Left lobe of liver (tissue), 2 donors: ENCODE measurements at places on chromosomes 2 and 18.
A peak's percentile ranks its signal among the peaks of the same experiment; 100 is the strongest.

DNA sequence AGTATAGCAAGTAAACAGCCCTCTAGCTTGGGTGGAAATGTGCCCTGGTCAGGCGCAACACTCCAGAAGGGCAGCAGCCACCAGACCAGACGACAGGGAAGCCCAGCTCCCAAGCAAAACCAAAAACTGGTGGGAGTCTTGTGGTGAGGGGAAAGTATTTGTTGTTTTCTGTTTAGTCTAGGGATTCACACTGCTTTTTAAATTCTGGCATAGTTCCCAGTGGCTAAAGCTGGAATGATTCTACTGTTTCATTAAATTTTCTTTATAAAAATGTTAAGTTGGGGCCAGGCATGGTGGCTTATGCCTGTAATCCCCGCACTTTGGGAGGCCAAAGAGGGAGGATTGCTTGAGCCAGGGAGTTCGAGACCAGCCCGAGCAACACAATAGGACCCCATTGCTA, 38.5 kb downstream of the MERTK start:
- DNase-seq, result no peak

- no peak for DNase-seq
Observed at GRCh38 chr2:85736456-85737355, 17.1 kb upstream of the ATOH8 start.

DNA sequence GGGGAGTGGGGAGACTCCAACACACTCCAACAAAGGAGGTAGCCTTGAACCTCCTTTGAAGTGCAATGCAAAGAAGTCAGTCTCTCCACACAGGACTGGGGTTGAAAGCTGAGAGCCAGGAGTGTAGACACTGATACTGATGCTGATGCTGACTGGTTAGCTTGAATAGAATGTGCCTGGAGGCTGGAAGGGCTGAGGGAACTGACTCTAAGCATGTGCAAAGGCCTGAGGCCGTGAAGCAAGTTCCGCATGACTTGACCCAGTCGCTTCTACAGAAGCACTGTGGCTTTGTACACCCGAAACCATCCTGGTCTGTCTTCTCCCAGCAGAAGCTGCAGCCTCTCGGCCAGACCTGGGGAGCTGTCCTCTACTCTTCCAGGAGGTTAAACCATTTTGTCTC, 10.4 kb downstream of the FOXI3 start:
- no peak for DNase-seq

DNA sequence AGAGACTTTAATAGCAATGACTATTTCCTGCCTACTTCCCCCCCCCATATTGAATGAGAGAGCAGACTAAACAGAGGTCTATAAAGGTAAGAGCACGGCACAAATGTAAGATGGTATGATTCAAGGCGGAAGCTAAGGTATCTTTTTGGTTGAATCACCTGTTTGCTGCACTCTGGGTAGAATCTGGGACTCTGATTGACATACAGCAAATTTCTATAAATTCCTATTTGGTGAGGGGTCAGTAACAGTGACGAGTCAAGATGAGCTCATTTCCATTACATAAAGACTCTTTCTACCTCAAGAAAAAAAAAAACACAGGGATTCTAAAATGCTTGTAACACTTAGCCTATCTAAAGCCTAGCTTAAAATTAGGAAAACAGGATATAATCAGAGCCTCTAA, 297.3 kb downstream of the TNS1 start:
- no peak for DNase-seq

GRCh38 chr18:25518716-25519053, 166.7 kb upstream of the ZNF521 start:
- no peak for DNase-seq

GRCh38 chr2:24539258-24539657, 48.2 kb downstream of the NCOA1 start:
- DNase-seq, result no peak

- peak; percentile 70 for DNase-seq
Observed at GRCh38 chr2:62467475-62468321, 38.3 kb downstream of the TMEM17 start.

DNA sequence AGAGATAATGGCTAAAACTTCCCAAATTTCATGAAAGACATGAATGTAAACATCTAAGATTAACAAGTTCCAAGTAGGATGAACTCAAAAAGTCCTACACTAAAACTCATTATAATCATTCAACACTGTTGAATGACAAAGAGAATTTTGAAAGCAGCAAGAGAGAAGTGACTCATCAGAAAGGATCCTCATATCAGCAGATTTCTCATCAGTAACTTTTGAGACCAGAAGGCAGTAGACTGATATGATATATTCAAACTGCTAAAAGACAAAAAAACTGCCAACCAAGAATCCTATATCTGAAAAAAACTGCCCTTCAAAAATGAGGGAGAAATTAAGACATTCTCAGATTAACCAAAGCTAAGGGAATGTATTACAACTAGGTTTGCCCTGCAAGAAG, 130.6 kb upstream of the OTX1 start:
- no peak for DNase-seq

- DNase-seq, result no peak
Observed at GRCh38 chr2:224887141-224887540, 155.1 kb downstream of the DOCK10 start.

DNA sequence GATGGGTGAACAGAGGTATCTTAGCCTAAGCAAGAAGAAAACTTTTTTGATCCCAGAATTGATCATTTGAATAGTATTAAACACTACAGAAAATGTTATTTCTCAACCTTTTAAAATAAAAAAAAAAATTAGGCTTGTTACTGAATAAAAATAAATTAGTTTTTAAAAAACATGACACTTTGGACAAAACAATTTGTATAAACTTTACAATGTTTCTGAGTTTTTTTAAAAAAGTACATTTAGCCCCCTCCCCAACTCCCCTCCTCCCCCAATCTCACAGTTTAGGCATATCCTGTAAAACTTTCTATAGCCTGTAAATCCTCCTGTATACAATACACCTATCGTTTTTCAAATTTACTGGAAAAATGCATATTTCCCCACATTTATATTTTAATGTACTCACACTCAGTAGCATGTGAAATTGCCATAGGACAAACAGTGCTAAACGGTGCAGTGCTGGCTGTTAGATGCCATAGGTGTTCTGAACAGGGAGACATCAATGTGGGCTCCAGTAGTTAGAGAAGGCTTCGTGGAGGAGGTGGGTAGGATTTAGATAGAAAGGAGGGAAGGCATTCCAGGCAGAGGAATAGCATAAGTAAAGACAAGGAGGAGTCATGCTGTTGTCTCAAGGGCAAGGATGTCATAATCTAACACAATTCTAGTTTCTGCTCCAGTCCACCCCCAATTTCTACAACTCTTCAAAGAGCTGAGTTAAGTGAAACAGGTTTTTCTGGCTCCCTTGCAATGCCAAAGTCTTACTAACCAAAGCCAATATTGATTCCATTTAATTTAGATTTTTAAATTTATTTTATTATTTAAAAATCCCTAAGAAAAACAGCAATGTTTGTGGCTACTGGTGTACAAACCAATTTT, 50.9 kb downstream of the SP3 start:
- DNase-seq, result no peak

GRCh38 chr2:101188683-101189405, 37.7 kb upstream of the TBC1D8 start:
- DNase-seq, result no peak

DNA sequence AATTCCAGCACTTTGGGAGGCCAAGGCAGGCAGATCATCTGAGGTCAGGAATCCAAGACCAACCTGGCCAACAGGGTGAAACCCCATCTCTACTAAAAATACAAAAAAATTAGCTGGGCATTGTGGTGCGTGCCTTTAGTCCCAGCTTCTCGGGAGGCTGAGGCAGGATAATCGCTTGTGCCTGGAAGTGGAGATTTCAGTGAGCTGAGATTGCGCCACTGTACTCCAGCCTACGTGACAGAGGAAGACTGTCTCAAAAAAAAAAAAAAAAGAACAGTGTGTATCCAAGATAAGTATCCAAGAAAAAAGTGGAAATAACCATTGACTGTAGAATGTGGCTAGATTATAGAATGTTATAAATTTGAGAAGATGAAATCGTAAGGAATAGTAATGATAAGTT, 142.1 kb downstream of the FAM124B start:
- no peak for DNase-seq

GRCh38 chr2:48617618-48618017, at the start of gene GTF2A1L:
Gene GTF2A1L (plus strand): TSS chr2:48617856. CDS start chr2:48617875, 19 bp downstream.
- DNase-seq, result no peak

DNA sequence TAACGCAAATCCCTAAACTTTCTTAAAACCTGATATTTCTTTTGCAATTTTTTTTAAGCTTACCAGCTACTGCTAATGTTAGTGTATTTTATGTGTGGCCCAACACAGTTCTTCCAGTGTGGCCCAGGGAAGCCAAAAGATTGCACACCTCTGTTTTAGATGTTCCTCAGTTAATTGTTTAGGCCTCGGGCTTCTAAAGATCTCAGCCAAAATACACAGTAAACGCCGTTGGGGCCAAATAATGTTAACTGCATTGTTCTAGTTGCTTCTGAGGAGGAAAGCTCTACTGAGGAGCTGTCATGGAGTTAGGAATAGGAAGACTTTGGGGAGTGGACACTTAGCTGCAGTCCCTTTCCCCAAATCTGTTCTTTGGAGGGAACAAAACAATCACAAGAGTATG, 2.0 kb downstream of the HSPE1 start:
- DNase-seq, result no peak

- no peak for DNase-seq
Observed at GRCh38 chr2:203427061-203427460, 98.9 kb downstream of the ABI2 start.

- DNase-seq, result no peak
Observed at GRCh38 chr2:174750923-174751441, 13.3 kb downstream of the CHRNA1 start.

GRCh38 chr2:238515377-238515776, 88.7 kb downstream of the ASB1 start:
- DNase-seq, result no peak

DNA sequence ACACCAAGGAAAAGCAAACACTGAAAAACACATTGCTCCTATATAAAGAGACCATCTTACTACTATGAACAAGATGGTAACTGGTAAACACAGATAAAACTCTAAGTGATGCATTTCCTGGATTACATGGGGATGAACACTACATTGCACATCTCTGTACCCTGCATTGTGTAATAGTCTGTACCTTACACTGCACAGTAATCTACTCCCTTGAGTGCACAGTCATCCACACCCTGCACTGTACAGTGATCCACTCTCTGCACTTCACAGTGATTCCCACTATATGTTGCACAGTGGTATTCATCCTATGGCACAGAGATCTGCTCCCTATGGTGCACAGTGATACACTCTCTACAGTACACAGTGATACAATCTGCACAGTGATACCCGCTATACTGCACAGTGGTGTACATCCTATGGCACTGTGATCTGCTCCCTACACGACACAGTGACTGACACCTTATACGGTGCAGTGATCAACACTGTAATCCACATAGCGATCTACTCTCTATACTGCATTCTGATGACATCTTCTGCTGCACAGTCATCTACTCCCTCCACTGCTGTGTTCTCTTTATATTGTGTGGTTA, 462.2 kb upstream of the RGPD4 start:
- no peak for DNase-seq

GRCh38 chr2:188607501-188607900, 315.8 kb downstream of the GULP1 start:
- DNase-seq, result no peak

DNA sequence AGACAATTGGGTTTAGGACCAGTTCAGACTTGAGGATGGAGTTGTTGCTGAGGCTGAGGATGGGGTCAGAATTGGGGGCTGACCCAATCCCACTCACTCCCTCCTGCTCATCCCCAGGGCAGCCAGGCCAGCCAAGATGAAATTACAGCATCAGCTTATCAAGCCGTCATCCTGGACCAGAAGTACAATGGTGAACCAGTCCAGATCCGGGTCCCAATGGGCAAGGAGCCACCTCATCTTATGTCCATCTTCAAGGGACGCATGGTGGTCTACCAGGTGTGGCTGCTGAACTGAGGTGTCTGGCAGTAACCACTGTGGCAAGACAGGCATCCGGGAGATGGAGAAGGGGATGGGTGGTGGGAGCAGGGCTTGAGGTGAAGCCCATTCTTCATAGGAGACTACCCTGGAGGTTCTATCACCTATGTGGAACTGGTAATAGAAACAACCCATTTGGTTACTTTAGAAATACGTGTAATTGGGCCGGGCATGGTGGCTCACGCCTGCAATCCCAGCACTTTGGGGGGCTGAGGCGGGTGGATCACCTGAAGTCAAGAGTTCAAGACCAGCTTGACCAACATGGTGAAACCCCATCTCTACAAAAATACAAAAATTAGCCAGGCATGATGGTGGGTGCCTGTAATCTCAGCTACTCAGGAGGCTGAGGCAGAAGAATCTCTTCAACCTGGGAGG, 13.9 kb downstream of the VIL1 start:
- no peak for DNase-seq

DNA sequence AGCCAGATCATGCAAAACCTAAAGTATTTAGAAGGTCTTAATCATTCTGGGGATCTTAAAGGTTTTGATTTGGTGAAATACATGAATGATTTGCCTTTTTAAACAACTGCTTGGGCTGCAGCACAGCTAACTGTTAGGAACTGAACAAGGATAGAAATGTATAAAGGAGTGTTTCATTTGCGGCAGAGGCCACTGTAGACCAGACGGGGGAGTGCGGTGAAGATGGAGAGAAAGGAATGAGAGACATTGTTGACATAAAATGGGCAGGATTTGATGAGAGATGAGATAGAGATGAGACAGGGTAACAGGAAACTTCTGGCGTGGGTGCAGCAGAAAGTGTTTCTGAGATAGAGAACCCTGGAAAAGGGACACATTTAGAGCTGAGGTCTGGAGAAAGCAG, 308.1 kb downstream of the TMX3 start:
- no peak for DNase-seq

DNA sequence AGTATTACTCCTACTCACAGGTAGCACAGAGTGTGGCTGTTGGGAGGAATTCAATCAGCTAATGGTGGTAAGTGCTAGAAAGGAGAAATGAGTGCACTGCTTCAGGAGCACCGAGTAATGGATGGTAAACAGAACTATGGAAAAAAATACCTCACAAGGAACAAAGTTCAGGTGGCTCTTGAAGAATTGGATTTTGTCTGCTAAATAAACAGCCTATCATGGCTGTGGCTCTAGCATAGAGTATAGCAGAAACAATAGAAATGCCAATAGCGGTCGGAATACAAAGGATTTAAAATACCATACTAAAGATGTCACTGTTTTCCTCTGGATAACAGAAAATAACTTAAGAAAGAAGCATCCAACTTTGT, 482.5 kb downstream of the NUP35 start:
- DNase-seq, result no peak

GRCh38 chr2:219973136-219973535, 345.7 kb downstream of the SLC4A3 start:
- DNase-seq, result no peak

- peak; percentile 91 for DNase-seq
Observed at GRCh38 chr18:848062-848861, 36.2 kb upstream of the YES1 start.

DNA sequence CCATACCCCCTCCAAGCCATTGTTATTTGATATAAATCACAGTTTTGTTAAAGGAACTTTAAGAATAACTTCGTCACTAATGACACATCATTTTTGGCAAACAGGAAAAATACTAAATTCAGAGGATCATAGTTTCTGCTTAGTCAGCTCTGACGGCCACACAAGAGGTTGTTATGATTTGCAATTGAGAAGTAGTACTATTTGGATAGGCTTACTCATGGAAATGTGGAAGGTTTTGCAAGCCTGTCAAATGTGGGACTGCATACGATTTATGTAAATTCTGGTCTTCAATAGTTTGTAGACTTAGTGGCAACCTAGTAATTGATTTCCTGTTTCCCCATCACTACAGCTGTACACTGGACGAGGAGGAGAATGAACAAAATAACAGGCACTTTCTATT, 108.1 kb downstream of the ARHGEF33 start:
- no peak for DNase-seq
